ENCODE measurements at places on chromosomes 5 and 9. TPM values are rescaled to one million over a fixed set of nuclear protein-coding genes. Genes with fewer than 3 reads are reported as not detected.

DNA sequence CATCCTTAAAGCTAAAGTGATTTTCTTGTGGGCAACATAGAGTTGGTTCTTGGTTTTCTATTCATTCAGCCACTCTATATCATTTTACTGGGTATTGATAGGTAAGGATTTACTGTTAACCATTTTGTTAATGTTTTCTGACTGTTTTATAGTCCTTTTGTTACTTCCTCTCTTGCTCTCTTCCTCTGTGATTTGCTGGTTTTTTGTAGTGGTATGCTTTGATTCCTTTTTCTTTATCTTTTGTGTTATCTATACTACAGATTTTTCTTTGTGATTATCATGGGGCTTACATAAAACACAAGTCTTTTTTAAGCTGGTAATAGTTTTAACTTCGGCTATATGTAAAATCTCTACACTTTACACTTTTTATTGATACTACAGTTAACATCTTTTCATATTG lies 43.3 kb downstream of the CREBRF start:
- DNase-seq = no peak

- DNase-seq = no peak
Measured at GRCh38 chr5:65817931-65818330, 95.9 kb downstream of the NLN start.

- no peak for DNase-seq
Measured at GRCh38 chr9:108521063-108521590, 334.7 kb downstream of the ACTL7B start.

GRCh38 chr5:126794157-126794828 lies 17.4 kb downstream of the LMNB1 start:
- DNase-seq = no peak

The CTXN3 gene
- not detected for total RNA-seq

DNA sequence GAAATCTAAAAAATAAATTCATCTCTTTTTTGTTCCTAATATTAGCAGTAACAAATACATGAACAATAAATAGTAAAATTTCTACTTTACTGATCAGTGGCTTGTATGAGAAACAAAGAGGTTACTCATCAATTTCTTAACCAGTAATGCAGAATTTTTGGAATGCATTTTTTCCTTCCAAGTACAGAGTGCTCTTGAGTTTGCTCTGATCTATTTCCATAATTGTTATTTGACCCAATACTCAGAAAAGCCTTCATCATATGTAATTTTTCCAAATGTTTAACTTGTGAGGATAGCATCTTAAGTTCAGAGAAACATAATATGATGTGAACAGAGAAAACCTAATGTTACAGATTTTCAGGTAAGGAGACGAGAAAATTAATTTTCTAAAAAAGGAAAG lies 47.3 kb downstream of the FBN2 start:
- no peak for DNase-seq

- no peak for DNase-seq
Measured at GRCh38 chr5:156914371-156914737, 48.7 kb downstream of the TIMD4 start.

- peak; percentile 76 for DNase-seq
Measured at GRCh38 chr9:136289651-136290507, 14.0 kb downstream of the CCDC187 start.

DNA sequence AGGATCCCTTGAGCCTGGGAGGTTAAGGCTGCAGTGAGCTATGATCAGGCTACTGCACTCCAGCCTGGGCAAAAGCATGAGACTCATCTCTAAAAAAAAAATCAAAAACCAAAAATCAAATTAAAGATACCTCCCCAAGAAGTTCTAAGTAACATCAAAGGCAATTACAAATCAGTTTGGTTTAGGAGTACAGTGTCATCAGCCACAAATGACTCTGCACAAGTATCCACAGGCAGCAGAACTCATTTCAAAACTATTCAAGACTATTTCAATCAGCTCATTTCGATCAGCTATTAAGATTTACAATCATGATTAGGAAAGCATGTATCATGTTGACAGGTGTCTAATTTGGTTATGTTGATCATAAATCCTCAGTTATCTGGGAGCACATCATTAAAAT lies 19.1 kb downstream of the TRMO start:
- DNase-seq = no peak

DNA sequence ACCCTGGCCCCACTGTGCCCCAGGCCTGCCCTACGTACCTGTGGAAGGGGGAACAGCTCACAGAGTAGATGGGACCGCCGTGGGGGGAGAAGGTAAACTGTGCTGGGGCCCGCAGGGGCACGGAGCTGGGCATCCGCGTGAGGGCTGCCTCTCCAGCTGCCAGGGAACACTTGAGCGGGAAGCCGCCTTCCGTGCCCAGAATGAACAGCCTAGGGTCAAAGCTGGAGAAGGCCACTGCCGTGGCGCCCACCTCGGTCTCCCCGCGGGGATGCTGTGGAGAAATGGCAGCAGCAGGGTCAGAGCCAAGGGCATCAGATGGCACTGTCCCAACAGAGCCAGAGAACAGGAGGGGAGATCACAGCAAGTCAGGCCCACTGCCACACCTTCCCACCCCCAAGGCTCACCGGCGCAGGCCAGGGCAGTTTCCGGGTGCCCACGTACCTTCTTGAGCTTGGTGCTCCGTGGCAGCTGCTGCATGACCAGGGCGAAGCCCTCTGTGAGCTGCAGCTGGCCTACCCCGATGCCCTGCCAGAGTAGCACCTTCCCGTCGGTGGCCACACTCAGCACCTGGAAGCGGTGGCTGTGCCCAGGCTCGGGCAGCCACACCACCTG lies 21.9 kb downstream of the DYNC2I2 start:
- DNase-seq = peak; percentile 32

The TPPP gene
- total RNA-seq = 14.3 TPM

- no peak for DNase-seq
Measured at GRCh38 chr5:2124434-2125170, 241.9 kb upstream of the IRX4 start.

DNA sequence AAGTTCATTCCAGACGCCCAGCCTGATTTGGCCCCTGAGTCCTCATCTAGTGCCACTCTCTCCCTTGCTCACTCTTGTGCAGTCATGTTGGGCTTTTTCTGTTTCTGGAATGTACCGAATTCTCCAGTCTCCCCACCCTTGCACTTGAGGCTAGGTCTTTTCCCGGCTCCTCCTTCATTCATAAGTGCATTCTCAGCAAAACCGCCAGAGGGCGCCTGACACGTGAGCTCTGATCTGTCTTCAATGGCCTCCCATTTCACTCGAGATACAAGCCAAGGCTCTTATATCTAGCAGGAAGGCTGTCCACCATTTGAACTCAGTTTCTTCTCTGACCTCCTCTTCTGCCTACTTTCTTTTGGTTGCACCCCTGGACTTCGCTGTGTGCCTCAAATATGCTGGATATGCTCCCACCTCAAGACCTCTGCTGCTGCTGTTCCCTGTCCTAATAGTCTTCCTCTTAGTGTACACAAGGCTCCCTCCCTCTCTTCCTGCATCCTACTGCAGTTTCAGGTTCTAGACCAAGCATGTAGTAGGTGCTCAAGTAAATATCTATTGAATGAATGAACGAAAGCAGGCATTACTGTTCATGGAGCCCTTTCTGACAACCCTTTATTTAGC lies 568.1 kb upstream of the WWC1 start:
- DNase-seq = peak; percentile 76

GRCh38 chr9:38298503-38298902 lies 94.0 kb upstream of the ALDH1B1 start:
- DNase-seq = no peak

DNA sequence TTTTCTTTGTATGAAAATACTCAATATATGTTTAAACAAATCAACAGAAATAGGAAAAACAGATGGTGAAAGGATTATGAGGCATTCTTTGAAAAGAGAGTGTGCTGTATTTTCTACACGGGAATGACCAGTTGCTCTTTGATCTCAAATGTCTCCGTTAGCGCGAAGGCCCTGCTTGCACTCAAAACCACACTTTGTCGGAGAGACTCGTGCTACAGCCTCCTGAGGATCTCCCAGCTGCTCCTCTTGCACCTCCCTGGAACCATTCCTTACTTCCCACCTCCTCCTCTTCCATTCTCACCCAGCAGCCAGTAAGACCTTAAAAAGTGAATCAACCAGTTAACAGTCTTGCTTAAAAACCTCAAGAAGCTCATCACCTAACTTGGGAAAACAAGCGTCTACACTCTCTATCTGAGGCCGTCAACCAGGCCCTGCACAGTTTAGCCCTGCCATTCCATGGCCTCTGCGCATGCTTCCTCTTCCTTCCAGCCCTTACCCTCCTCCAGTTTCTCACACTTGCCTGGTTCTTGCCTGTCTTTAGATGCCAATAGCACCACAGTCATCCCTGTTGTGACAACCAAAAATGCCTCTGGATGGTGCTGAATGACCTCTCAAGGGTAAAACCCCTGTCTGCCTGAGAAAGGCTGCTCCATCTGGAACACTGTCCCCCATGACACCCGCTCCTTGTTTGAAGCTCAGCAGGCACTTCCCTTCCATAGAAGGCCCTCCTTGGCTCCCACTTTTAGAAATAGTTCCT lies 594.7 kb upstream of the WWC1 start:
- DNase-seq = no peak

- no peak for DNase-seq
Measured at GRCh38 chr9:26243726-26244125, 565.5 kb upstream of the TUSC1 start.

DNA sequence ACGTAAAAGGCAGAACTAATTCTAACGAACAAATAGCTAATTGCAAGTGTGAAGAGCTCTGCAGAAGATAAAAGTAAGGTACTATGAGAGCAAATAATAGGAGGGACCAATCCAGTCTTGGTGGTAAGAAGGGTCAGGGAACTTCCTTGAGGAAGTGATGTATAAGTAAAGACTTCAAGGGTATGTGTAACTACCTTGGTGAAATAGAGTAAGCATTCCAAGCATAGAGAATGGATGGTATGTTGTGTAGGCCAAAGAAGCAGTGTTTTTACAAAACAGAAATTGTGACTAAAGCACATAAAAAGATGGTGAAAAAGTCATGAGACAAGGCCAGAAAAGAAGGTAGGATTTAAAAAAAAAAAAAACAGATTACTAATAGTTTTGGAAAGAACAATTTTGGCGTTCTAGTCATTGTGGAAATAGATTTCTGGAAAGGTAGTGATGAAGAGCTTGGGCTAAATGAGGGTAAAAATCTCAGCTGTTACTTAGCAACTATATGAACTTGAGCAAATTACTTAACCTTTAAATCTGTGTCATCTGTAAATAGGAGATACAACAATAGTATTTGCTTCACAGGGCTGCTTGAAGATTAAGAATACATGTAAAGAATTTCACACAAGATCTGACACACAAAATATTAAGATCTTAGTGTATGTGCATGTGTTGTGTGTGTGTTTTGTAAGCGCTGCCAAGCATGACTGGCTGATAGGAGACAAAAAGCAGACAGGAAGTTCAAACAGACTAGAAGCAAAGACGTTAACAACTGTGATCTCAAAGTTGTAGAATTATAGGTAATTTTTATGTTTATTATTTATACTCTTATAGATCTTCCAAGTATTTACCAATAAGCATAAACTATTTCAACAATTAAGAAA lies 73.5 kb downstream of the NR6A1 start:
- DNase-seq = no peak

The PRUNE2 gene
- 14.7 TPM for total RNA-seq

The LPAR1 gene
- 18.2 TPM for total RNA-seq

GRCh38 chr5:56761151-56761885 lies 54.0 kb upstream of the MAP3K1 start:
- DNase-seq = no peak

GRCh38 chr9:13555516-13555915 lies 276.0 kb upstream of the MPDZ start:
- DNase-seq = no peak

GRCh38 chr9:72800328-72800994 lies 152.4 kb downstream of the ALDH1A1 start:
- DNase-seq = no peak

GRCh38 chr5:1172670-1173404 lies 28.6 kb upstream of the SLC6A19 start:
- no peak for DNase-seq

GRCh38 chr5:30572279-30572678 lies 621.2 kb upstream of the CDH6 start:
- DNase-seq = no peak

GRCh38 chr9:133676450-133676849 lies 40.3 kb downstream of the DBH start:
- no peak for DNase-seq

GRCh38 chr9:2344436-2344835 lies 277.2 kb upstream of the VLDLR start:
- DNase-seq = no peak

The CDKN2B gene
- total RNA-seq = 52.2 TPM

All from upper lobe of left lung (tissue), 6 donors.